ENCODE measurements at places on chromosomes 3 and 15.

- DNase-seq, result no peak
These were observed 7.2 kb downstream of the RTF1 start for GRCh38 chr15:41423979-41424659.

DNA sequence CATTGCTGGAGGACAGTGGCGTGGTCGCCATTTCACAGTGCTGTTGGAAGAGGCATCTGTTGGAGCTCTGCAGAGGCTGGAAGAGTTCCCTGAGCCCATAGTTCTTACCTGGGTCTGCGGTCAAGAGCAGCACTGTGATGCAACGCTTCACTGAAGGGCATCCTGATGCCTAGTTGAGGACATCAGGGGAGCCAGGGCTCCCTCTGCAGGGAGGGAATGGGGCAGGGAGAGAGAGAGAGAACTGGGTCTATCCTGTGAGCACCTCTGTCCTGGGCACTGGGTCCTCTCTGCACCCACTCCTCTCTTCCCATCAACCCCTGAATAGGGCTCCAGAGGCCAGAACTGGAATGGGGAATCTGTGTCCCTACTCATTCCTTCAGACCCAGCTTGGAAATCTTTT, 23.9 kb upstream of the MOBP start:
- DNase-seq, result no peak

- DNase-seq, result no peak
These were observed 1261.1 kb downstream of the ROBO1 start for GRCh38 chr3:78506581-78507195.

DNA sequence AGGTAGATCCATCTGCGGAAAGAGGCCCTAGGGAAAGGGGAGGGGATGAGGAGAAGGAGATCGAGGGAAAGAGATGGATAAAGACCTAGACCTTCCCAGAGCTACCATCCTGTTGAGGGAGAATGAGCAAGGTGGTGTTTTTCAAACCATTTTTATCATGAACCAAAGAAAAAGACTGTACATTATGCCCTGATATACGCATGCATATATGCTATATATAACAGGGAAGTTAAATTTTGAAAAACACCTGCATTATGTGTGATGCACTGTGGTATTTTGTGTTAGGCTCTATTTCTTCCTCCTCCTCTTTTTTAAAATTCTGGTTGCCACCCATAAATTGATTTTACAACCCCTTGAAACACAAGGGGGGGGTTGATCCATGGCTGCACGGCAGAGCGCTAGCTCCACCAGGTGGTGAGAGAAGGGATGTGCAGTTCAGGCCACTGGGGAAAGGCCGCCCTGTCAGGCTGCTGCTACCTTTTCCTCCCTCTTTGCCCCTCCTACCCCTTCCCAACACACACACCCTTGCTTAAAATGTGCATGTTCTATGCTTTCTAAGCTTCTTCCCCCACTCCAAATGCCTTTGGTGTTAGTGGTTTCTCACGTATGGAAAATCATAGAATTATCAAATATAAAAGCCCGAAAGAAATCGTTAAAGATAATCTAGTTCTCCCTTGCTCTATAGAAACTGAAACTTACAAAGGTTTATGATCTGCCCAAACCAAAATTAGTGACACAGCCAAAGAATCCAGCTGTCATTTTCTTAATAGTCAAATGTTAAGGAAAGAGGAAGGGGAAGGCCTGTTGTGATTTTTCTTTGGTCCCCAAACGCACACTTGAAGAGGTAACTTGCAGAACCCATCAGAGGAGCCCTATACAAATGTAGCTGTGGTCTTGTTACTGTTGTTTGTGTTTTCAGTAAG, 262.0 kb upstream of the UMPS start:
- no peak for DNase-seq

- no peak for DNase-seq
These were observed 5.9 kb downstream of the LRRC28 start for GRCh38 chr15:99257107-99257750.

DNA sequence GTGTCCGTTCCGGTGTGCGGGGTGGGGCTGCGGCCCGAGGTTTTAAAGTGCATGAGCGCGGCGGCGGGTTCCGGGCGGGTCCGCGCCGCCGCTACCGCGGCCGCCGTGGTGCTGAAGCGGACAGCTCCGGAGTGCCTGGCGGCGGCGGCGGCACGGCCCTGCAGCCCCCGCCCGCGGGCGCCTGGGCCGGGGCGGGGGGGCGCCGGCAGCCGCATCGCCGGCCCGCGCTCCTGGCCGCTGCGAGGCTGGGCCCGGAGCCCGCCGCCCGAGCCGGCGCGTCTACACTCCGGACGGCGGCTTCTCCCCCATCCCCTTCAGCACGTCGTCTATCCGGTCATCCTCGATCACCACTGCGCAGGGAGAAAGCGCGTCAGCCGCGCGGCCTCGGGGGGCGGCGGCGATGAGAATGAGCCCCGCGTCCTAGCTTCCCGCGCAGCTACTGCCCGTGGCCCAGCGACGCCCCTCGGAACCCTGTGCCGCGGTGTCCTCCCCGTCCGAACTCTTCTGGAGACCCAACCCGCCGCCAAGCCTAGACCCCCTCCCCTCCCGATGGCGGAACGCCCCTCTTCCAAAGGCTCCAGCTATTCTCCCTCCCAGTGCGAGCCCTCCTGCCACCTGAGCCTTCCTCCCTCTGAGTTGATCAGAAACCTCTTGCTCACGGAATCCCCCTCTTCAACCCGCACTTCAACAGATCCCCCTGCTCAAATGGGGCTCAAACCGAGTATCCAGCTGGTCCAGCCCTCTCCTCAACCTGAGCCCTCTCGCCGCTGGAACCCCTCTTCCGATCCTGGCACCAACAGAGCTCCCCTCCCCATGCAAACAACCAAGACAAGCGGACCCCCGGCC, 1.3 kb downstream of the CAMK2N2 start:
- no peak for DNase-seq

- DNase-seq, result no peak
These were observed 210.5 kb downstream of the CLSTN2 start for GRCh38 chr3:140145528-140145927.

DNA sequence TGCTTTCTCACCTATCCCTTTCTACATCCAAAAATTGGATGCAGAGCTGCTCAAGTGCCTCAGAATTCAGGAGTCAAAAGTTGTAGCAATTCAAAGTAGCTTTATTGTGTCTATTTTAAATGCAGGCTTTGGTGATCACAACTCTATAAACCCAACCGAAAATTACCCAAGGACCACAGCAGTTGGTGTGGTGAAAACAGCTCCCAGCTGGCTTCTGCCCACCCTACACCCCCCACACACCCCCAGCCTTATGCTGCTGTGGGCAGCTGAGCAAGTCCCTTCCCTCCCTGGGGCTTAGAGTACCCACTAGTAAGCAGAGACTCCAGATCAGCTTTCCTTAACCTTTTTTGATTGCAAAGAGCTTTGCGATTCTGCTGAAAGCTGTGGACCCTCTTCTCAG, 5.8 kb upstream of the HES1 start:
- DNase-seq, result no peak

- no peak for DNase-seq
These were observed 10.6 kb downstream of the RBP1 start for GRCh38 chr3:139528924-139529323.

DNA sequence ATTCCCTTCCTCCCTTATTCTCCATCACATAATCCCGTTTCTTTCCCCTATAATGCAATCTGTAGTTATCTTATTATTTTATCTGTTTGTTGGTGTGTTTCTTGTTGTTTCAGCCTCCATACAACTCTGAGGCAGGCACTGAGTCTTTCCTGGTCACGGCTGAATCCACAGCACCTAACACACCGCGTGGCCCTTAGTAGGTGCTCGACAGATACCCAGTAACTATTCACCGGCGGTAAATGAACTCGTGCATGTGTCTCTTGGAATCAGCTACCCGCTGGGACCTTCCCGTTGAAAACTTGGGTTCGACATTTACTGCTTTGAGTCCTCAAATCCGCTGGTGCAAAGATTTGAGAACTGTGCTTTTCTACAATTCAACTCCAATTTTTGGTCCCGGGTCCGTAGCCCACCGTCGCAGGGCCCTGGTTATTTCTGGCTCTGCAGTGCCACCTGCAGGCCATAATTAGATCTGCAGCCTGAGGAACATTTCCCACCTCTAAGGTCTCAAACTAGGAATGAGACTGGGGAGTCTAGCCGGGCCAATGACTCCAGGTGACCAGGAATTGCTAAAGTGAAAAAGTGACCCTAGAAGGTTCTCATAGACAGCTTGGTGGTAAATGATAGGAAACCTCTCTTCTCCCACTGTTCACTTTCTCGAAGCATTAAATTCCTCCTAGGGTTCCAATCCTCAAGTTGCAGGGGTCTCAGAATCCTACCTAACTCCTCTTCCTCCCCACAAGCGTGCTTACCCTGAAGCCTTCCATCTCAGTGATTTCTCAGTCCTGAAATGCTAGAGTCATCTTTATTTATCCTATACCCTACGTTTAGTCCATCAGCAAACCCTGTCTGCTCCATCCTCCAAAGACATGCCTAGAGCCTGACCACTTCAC, 40.0 kb upstream of the TRH start:
- no peak for DNase-seq

GRCh38 chr3:127206611-127207516, 13.9 kb downstream of the PRR23E start:
- DNase-seq, result no peak

DNA sequence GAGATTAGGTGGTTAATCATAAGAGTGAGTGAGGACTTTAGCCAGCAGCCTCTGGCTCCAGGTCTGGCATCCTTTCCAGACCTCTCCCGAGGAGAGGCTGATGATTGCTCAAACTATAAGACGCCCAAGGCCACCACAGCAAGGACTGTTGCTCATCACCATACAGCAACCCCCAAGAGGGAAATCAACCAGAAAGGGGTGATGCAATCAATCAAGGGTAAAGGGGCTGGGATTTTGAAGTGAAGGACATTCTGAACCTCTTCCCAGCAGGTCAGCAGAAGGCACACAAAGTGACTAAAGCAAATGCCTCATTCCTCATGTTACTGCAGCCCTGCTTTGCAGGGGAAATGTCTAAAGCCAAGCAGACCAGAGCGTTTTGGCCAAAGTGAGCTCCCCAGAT, 247.3 kb upstream of the IGF1R start:
- no peak for DNase-seq

DNA sequence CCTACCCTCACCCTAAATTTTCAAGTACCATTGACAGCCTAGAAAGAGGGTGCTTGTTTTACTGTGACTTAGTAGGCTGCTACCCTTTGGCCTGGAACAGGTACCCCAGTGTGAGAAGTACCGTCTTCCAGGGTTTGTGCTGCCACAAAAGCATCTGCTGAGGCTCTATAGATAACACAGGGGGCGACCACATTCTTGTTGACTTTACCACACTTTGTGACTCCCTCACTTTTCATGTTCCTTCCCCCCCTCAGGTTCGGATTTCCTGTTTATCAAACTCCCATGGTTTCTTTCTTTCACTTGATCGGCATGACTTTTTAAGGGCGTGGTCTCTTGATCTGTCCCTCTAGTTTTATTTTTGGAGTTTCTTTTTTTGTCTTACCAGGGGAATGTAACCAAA, 23.5 kb downstream of the EXOG start:
- no peak for DNase-seq

GRCh38 chr3:95442766-95443165, 1371.6 kb upstream of the EPHA6 start:
- DNase-seq, result no peak

DNA sequence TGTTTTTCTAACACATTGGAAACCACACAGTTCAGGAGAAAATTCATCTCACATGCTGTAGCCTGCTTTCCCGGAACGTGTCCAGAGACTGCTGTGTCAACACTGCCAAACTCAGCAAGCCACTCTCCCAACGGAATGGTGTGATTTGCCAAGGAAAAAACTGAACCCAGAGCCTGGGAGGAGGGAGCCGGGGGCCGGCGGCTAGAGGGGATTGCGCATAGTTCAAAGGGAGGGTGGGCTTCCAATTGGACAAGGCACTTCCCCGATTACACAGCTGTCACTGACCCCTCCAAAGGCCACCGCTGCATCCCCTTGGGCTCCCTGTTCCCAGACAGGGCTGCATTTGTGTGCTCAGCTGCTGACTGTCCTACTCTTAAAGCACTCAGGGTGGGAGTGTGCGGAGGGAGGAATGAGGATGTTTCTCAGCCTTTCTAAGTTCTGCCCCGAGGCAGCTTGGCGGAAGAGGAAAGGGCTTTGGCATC, 256.2 kb downstream of the ZNF621 start:
- no peak for DNase-seq

DNA sequence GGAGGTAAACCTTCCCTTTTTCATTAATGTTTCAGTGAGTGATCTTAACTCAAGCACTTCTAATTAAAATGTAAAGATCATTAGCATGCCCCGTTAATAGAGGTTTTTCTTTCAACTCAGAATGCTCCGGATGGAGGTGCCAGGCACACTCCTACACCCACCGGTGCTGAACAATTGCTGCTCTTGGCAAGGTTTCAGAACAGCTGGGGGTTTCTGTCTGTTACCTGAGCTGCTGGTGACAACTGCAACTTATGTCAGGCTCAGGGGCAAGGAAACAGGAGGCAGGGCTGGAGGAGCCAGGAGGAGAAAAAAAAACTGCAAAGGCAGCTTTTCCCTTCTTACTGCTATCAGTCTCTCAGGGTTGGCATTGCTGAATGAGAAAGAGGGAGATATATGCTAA, 250.1 kb downstream of the DIPK2A start:
- DNase-seq, result no peak

- DNase-seq, result no peak
These were observed 5.6 kb downstream of the SIAH2 start for GRCh38 chr3:150757364-150757763.

DNA sequence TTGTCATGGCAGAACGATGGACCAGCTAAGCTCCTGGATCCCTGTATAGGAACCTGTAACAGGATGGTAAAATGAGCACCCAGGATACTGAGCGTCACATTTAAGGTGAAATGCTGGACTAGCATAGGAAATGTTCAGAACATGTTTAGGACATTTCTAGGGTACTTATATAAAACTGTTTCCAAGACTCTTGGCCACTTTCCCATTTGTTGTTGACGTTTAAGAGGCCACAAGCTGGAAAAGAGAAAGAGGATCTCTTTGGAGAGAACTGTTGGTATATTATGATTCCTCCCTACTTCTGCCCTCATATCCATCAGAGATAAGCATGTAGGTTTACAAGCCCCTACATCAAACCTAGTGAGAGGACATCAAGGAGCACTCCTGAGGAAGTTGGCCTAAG, 57.5 kb downstream of the SCN11A start:
- no peak for DNase-seq

- DNase-seq, result no peak
These were observed 335.7 kb upstream of the PPP2R3A start for GRCh38 chr3:135629701-135630408.

DNA sequence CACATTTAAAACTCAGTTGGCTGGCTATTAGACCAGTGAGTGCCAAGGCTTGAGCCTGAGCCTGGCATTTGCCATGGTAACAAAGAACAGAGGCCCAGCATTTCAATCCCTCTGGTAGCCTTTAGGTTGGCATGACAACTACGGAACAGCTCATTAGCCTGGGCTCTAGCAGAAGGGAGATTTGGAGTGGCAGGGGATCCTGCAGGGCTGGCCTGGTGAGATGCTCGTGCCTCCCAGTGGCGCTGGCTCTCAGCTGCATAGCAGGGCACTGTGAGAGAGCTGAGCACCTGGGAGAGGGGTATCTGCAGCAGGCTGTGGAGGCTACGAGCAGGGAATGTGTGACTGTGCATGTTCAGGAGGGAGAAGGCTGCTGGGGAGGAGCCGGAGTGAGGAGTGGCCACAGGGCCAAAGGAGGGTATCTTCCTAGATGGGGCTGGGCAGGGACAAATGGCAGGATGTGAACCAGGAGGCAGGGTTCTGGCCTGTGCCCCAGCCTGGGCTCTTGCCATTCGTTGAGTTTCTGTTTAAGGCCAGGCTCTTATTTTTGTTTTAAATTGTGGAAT, 5.6 kb upstream of the ABTB1 start:
- DNase-seq, result no peak

- no peak for DNase-seq
These were observed 31.6 kb upstream of the PCSK6 start for GRCh38 chr15:101521069-101521468.

GRCh38 chr3:36677331-36678007, 86.9 kb downstream of the DCLK3 start:
- peak; percentile 98 for DNase-seq

GRCh38 chr3:187465503-187465902, 97.3 kb downstream of the RTP4 start:
- DNase-seq, result no peak

All from kidney epithelial cell (primary cell).